Neural progenitor cell (in vitro differentiated cells): ENCODE measurements at places on chromosomes 3 and 15. TPM values are rescaled to one million over a fixed set of nuclear protein-coding genes. Genes with fewer than 3 reads are reported as not detected.

GRCh38 chr15:39554746-39555387 is 26.0 kb upstream of the THBS1 start:
- H3K27ac ChIP-seq: no peak overlapping the region
- H3K27me3 ChIP-seq: no peaks in the 10 kb centered on the region
- DNase-seq: no peak
- no peak overlapping the region for H3K4me3 ChIP-seq
- no peaks in the 10 kb centered on the region for H3K36me3 ChIP-seq

DNA sequence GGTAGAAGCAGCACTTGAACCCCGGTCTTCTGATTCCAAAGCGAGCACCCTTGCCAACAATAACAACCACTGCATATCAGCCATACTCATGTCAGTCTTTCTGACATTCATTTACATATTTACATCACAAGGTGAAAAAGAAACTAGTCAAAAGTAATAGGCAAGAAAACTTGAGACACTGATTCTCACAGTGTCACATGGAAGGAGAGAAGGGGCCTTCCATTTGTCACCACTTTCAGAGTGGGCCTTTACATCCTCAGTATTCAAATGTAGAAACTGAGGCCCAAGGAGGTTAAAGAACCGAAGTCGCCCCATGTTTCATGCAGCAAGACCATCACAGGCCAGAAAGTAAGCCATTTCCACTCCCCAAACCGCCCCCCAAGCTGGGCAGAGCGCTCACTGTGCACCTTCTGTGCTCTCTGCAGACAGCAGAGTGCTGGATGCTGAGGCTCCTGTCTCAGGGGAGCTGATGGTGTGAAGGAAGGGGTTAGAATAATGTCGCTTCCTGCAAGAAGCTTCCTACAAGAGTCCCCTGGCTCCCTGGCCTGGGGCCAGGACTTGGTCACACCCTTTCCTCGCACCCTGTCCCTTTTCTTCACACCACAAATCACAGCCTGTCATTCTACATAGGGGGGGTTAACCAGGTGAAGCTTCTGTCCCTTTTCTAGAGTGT is 260.1 kb downstream of the UACA start:
- H3K27ac ChIP-seq: no peak overlapping the region
- H3K4me1 ChIP-seq: peaks cover 13% of the 10 kb centered on the region
- DNase-seq: no peak
- H3K4me3 ChIP-seq: no peak overlapping the region

NRG4 gene
- 0.06 and 0.36 TPM in 2 replicates for total RNA-seq

DNA sequence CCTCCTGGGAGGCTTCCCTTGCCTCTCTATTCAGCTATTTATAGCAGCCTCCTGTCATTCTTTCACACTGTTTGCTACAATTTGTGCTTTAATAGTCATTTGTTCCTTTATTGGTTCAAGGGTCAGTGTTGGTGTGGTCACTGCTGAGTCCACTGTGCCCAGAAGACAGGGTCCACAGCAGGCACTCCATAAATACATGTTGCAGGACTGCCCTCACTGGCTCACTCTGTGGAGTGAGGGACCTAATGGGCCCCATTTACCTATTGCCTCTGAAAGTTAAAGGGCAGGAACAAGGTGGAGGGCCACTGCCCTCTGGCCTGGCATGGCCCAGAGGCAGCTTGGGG is 16.8 kb downstream of the MST1R start:
- no peaks in the 10 kb centered on the region for H3K36me3 ChIP-seq
- no peak overlapping the region for H3K27ac ChIP-seq
- no peaks in the 10 kb centered on the region for H3K27me3 ChIP-seq
- H3K4me1 ChIP-seq: peaks cover 11% of the 10 kb centered on the region
- DNase-seq: no peak

DNA sequence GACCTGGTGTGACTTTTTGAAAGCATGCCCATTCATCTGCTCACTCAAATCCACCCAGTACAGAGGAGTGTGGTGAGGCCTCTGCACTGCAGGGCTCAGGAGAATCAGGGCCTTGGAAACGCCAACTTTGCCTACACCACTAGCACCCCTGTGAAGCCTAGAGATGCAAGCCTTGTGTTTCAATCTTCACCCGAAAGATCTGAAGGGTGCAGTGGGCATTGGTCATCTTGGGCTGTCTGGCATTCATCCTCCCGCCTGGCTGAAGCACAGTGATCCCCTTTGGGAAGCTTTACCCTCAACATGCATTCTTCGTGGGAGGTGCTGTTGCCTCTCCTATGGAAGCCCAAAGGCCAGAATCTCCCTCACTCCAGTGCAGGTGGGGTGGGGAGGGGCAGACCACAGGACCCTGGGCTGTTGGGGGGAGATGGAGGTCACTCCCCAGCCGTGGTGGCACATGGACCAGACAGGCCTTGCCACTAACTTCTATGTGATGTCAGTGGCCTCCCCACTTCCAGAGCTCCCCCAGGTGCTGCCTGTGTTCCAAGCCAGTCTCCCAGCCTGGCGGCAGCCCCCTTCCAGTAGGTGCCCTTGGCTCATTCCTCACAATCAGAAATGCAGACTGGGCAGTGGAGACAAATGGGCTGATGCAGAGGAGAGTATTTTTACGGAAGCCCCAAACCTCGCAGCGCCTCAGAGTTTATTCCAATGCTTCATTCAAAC is 92.5 kb downstream of the ADAMTS17 start:
- no peak overlapping the region for H3K4me3 ChIP-seq
- peaks cover 8% of the 10 kb centered on the region for H3K4me1 ChIP-seq
- H3K27me3 ChIP-seq: no peaks in the 10 kb centered on the region
- no peak overlapping the region for H3K27ac ChIP-seq
- no peak for DNase-seq

- no peak overlapping the region for H3K4me3 ChIP-seq
- H3K27me3 ChIP-seq: no peaks in the 10 kb centered on the region
- H3K4me1 ChIP-seq: peaks cover 3% of the 10 kb centered on the region
- H3K36me3 ChIP-seq: no peaks in the 10 kb centered on the region
- DNase-seq: no peak
Measured at GRCh38 chr3:122536632-122537001, 21.9 kb upstream of the KPNA1 start.

GRCh38 chr3:149356044-149356592 is 21.3 kb downstream of the TM4SF1 start:
- H3K4me3 ChIP-seq: no peak overlapping the region
- no peaks in the 10 kb centered on the region for H3K36me3 ChIP-seq
- no peak for DNase-seq
- H3K27me3 ChIP-seq: no peaks in the 10 kb centered on the region

- no peaks in the 10 kb centered on the region for H3K27me3 ChIP-seq
- no peaks in the 10 kb centered on the region for H3K36me3 ChIP-seq
- no peak for DNase-seq
- H3K27ac ChIP-seq: no peak overlapping the region
- H3K4me3 ChIP-seq: no peak overlapping the region
Measured at GRCh38 chr3:45904931-45905330, 18.6 kb downstream of the CCR9 start.

GRCh38 chr15:96474231-96474664 is 143.7 kb downstream of the NR2F2 start:
- no peaks in the 10 kb centered on the region for H3K27me3 ChIP-seq
- H3K36me3 ChIP-seq: no peaks in the 10 kb centered on the region
- no peak for DNase-seq

DNA sequence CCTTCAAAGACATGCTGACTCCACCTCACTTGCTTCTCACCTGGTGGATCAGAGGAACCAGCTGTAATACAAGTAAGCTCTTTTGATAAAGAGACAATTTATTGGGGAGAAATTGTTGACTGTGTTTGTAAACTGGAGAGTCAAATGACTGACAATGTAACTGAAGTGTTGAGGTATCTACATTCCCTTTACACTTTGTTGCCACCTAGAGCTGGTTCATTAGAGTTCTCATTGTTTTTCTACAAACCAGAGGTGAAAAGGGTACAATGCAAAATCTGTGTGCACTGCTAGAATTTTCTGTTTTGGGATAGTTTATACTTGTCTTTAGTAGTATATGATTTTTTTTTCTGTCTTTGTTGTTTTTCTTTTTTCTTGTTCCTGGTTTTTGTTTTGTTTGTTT is 8.7 kb upstream of the LRRC58 start:
- no peak overlapping the region for H3K27ac ChIP-seq
- H3K36me3 ChIP-seq: no peaks in the 10 kb centered on the region
- no peak for DNase-seq
- no peaks in the 10 kb centered on the region for H3K4me1 ChIP-seq
- no peaks in the 10 kb centered on the region for H3K27me3 ChIP-seq

DNA sequence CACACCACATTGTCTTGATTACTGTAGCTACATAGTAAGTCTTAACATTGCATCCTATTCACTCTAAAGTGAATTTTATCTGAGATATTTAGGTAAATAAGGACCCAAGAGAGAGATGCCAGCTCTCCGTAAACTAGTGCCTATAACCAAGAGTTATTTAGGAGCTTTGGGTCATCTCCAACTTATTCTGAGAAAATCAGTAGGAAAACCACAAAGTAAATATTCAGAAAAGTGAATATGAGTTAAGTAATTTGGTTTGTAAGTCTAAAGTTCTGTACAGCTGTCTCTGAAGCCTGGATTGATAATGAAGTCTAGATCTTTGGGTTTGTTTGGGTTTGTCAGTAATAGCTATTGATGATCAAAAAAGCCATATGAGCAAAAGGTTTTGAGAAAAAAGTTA is 120.0 kb downstream of the FNDC3B start:
- no peak for DNase-seq
- H3K27ac ChIP-seq: no peak overlapping the region
- H3K27me3 ChIP-seq: no peaks in the 10 kb centered on the region
- no peaks in the 10 kb centered on the region for H3K36me3 ChIP-seq
- peaks cover 37% of the 10 kb centered on the region for H3K4me1 ChIP-seq
- H3K4me3 ChIP-seq: no peak overlapping the region

- peaks cover 37% of the 10 kb centered on the region for H3K4me1 ChIP-seq
- no peak overlapping the region for H3K4me3 ChIP-seq
- DNase-seq: no peak
- no peaks in the 10 kb centered on the region for H3K36me3 ChIP-seq
- H3K27ac ChIP-seq: no peak overlapping the region
Measured at GRCh38 chr15:53251523-53251922, 461.4 kb upstream of the ONECUT1 start.

TTLL13 gene
- total RNA-seq: 0.19 TPM in 1 of 2 replicates, not detected in the other

TRIM42 gene
- not detected in 2 replicates for total RNA-seq

CCR3 gene
- total RNA-seq: not detected in 2 replicates

DNA sequence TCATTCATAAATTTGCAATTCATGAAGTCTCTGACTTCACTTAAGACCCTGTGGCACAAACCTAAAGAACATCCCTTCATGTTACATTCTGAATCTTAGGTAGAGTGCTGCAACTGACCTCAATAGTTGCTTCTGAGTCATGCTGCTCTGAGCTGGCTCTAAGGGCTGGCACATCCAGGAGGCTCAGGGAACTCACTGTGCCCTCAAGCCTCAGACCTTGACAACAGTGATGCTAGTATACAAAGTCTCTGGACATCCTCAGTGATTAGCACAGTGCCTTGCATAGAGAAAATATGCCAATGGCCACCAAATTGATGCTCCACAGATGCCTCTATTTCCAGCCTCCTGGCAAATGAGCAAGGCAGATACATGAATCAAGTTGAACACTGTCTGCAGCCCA is 740.9 kb upstream of the LMCD1 start:
- H3K27me3 ChIP-seq: no peaks in the 10 kb centered on the region
- no peak overlapping the region for H3K27ac ChIP-seq
- H3K36me3 ChIP-seq: no peaks in the 10 kb centered on the region
- no peaks in the 10 kb centered on the region for H3K4me1 ChIP-seq

GRCh38 chr15:63041974-63042876 is at the start of gene TPM1:
TPM1 (plus strand) TSS chr15:63042747; CDS start chr15:63042830, 83 bp downstream.
- peaks cover 30% of the 10 kb centered on the region for H3K4me1 ChIP-seq
- H3K27me3 ChIP-seq: peaks cover 4% of the 10 kb centered on the region
- H3K4me3 ChIP-seq: peak within 1 kb of the TSS; percentile 94
- DNase-seq: peak; percentile 95
- peak within 1 kb of the TSS; percentile 99 for H3K27ac ChIP-seq

DNA sequence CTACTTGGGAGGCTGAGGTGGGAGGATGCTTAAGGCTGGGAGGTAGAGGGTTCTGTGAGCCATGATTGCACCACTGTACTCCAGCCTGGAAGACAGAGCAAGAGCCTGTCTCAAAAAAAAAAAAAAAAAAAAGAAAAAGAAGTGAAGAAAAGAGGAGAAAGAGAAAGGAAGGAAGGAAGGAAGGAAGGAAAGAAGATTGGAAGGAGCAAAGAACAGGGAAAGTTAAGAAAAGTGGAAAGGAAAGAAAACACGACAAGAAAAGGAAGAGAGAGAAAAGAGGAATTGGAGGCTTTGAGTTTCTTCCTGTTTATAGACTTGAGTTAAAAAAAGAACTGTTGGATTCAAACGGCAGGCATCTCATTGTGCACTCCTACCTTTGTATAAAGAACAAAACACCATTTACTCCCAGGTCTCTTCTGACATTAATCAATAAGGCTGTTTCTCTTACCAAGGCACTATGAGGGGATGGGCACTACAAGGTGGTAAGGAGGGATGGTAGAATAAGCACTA is 73.5 kb downstream of the EDEM1 start:
- H3K36me3 ChIP-seq: no peaks in the 10 kb centered on the region
- peaks cover 8% of the 10 kb centered on the region for H3K4me1 ChIP-seq
- H3K27me3 ChIP-seq: no peaks in the 10 kb centered on the region
- H3K27ac ChIP-seq: no peak overlapping the region
- no peak overlapping the region for H3K4me3 ChIP-seq

- peaks cover 32% of the 10 kb centered on the region for H3K4me1 ChIP-seq
- no peaks in the 10 kb centered on the region for H3K27me3 ChIP-seq
- no peak for DNase-seq
- H3K36me3 ChIP-seq: no peaks in the 10 kb centered on the region
- H3K4me3 ChIP-seq: no peak overlapping the region
Measured at GRCh38 chr15:92502336-92502735, 108.7 kb downstream of the ST8SIA2 start.

DNA sequence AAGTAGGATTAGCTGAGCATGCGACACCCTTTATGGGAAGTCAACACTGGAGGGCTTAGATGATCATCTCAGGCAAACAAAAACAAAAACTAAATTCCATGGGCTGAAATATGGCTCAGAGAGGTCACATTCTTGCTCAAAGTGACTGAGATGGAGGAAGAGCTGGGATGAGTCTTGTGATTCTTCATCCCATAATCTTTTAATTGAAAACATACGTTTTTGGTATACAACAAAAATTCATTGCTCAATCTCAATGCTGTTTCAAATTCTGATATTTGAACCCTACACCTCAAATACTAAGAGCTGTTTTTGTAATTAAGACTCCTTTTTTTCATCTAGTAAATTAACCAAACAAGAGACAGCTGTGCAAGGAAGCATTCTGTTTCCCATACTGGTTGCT is 257.0 kb downstream of the NR1D2 start:
- no peaks in the 10 kb centered on the region for H3K27me3 ChIP-seq
- H3K4me3 ChIP-seq: no peak overlapping the region
- no peak overlapping the region for H3K27ac ChIP-seq
- H3K36me3 ChIP-seq: no peaks in the 10 kb centered on the region

GRCh38 chr3:157104928-157105652 is 54.9 kb downstream of the CCNL1 start:
- H3K36me3 ChIP-seq: no peaks in the 10 kb centered on the region
- H3K4me1 ChIP-seq: peaks cover 14% of the 10 kb centered on the region
- no peak overlapping the region for H3K27ac ChIP-seq
- peak; percentile 80 for DNase-seq
- H3K27me3 ChIP-seq: no peaks in the 10 kb centered on the region
